Stimulated activated CD4-positive, alpha-beta T cell treated with anti-CD3 and anti-CD28 coated beads, TNF-alpha, amount 100 ng/mL, for 48 hours (primary cell): ENCODE measurements at places on chromosomes 4 and X.

- no peak for DNase-seq
These were observed 46.5 kb downstream of the ANAPC4 start for GRCh38 chr4:25423548-25423947.

DNA sequence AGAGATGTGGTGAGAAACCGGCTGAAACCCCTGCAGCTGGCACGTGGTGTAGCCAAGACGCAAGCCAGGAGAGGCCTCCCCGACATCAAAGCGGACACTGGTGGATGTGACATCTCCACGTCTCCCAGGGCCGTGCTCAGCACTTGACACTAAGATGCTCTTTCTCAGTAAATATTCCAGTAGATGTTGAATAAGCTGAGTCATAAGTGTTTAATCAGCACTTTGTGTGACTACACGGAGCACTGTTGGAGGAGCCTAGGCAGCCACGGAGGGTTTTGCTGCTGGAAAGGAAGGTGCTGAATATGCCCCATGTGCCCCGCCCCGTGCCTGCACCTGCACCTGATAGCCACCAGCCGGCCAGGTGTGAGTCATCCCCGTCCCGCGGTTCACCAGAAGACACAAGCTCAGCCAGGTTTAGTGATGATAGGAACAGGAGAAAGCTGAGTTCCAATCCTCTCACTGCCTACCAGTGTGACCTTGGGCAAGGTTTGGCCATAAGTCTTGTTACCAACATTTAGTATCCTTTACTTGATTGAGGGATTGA lies 29.0 kb upstream of the C4orf50 start:
- no peak for DNase-seq

DNA sequence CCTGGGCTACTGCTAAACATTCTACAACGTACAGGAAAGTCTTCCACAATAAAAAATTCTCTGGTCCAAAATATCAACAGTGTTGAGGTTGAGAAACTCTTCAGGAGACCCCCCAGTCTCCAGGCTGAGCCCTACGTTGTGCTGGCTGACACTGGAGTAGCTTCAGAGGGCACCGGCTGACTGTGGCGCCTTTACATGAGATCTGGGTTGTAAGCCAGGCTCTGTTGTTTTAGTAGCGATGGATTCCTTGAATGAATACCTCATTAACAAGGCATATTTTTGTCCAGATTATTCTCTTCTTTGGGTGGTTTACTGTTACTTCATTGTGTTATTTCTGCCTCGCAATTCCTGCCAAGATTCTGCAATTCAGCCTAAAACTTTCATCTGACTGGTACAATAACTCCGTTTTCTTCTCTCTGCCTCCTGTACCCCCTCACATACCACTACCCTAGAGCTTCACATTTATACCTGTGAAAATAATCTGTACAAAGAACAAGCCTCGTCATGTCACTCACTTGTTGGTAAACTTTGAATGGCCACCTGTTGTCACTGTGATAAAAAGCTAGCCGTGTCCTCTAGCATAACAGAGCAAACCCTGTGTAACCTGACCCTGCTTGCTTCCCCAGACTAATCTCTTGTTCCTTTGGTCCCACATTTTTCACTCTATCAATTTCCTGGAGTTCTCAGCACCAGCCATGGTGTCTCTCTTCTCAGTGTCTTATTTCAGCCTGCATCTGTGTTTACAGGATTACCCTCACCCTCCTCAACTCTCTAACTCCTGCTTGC lies 1476.1 kb upstream of the TENM3 start:
- DNase-seq: no peak

GRCh38 chr4:184807256-184807655 lies 18.5 kb downstream of the ACSL1 start:
- no peak for DNase-seq

GRCh38 chr4:76641758-76642157 lies 206.7 kb downstream of the SHROOM3 start:
- DNase-seq: no peak

DNA sequence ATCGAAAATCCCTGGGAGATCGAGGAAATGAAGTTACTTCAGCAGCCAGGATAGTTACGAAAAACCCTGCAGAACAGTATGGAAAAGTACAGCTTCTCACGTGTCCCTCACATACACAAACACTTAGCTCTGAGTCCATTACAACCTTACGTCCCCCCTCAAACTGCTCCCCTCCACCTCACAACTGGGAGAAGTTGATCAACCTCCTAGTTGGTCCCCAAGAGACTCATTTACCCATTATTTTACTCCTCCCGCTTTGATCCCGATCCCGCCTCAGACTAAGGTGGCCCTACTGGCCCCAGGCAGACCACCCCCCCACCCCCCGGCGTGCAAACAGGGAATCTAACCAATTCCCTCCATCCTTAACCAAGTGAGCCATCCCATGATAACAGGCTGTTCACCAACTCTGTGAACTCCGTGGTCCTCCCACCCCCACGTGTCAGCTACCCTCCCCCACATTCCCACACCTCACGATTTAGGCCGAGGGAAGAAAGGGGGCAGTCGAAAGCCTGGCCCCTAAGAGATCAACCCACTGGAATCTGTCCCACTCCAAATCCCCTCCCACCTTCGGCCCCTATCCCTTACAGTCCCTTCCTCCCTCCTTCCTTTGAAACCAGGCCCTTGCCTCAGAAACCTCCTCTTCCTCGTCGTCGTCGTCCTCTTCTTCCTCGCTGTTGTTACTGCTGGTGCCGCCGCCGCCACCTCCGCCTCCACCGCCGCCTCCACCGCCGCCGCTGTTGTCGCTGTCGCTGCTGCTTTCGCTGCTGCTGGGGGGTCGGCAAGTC lies 755 bp downstream of the ANKRD17 start:
- DNase-seq: no peak

DNA sequence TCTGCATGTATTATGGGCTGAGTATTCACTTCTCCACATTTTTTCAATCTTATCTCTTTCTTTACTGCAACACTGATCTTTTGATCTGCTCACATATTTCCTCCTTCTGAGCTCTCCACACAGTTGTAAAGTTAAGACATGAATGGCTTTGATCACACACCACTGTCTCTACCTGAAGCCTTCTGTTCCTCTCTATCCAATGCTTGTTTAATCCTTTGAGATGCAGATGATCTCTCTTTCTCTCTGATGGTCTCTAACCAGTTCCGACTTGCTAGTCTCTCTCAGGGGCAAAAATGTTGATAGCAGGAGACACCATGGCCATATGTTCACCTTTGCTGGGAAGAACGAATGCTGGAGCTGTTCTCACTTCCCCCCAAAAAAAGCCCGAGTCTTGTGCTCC lies 162.4 kb downstream of the UNC5C start:
- no peak for DNase-seq

DNA sequence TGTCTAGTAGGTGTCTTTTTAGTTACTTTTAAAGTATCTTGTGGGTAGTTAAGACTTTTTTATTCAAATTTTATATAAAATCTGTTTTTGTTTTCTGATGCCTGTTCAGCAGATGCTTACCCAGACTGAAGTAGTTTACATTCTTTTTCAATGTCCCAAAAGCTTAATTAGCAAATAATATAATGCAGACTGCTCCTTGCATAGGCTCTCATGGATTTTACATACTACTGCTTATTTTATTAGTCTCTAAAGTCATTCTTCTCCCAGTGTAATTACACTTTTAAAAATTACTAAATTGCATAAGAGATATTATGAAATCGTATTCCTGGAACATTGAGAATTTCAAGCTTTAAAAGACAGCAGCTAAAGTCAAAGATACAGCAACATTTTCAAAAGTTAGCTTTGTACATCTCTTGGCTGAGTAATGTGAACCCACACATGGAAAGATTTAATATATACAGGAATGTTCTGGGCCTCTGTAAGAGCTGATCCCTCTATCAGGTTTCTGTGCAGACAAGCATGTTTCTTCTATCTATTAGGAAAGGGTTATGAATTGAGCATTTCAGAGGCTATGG lies 148.4 kb upstream of the SPRY1 start:
- DNase-seq: no peak

DNA sequence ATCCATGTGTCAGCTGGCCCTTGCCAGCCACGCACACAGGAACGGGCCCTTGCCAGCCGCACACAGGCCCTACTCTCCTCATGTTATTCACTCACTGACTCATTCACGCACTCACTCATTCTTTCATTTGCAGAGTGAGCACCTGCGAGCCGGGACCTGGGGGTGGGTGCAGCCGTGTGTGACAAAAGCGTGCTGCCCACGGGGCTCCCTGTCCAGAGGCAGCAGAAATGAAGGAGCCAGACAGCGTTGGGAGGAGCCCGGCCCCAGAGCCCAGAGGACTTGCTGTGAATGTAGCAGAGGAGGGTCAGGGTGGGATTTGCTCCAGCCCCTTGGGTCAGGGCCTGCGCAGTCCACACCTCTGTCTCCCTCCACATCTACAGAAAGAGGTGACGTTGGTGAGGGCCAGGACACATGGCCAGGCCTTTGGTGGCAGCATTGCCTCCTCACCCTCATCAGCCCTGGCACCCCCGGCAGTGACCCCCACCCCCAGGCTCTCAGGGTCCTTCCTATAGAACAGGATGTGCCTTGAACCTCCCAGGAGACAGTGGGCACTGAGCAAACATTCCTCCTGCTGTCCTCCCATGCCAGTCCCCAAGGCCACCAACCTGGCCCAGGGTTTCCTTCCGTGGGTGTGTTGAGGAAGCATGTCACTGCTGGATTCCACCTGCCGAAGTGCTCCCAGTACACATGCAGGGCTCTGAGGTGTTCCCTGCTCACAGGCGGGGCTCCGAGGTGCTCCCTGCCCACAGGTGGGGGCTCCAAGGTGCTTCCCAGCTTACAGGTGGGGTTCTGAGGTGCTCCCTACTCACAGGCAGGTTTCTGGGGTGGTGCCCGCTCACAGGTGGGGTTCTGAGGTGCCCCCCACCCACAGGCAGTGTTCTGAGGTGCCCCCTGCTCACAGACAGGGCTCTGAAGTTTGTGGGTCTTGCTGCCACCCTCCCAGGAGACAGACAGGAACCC lies 105.7 kb downstream of the HMX1 start:
- DNase-seq: no peak

DNA sequence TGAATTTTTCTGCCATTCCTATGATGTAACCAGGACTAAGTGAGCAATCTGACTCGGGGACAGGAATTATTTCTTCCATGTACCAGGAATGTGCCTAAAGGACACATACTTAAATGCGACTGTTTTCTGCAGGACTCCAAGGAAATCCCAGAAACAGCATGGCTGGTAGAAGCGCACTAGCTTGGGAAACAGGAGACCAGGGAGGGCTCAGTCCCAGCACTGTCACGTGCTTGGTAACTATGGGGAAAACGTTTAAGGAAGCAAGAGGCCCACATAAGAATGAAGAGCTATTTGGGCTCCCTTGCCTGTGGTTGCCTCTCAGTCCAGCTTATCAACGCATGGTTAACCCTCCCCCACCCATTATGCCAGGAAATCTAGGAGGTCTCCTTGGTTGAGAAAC lies 19.6 kb downstream of the MPP1 start:
- DNase-seq: no peak

DNA sequence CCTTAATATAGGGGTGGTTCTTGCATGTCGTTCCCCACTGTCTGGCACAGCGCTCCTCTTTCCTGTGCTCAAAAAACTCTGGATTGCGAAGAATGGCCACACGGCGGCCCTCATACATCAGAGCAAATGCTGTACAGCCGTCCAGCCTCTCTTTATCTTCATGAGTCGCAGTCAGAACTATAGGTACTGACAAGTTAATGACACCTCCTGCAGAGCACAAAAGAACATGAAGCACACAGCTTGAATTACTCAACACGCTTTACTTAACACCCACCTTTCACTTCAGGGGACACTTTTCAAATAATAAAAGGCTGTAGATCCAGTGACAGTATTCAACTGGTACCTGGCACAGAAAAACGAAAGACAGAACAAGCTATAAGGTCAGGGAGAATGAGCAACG lies 65.3 kb downstream of the PAPSS1 start:
- DNase-seq: no peak

- DNase-seq: no peak
These were observed 6.7 kb upstream of the PPID start for GRCh38 chr4:158729716-158730559.

- no peak for DNase-seq
These were observed 12.8 kb upstream of the TMSB4X start for GRCh38 chrX:12962041-12962504.

DNA sequence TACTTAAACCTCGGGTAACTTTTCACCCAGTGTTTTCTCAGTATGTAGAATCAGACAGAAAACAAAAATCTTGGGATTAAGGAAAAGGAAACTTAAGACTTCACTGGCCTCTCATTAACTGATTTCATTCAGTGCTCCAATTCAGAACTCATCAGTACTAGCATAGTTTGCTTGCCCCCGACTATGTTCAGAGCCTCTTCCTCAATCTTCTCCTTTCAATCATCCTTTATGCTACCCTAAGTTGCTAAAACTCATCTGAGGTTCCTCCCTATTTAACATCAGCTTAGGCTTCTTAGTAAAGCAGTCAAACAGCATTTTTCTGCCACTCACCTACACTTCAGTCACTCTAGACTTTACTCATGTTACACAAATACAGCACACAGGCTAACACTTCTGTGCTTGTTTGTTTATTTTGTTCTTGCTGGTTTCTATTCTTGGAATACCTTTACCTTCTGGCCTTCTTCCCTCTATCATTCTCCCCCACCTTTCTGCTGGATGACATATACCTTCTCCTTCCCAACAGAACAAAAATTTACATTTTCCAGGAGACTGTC lies 163.0 kb upstream of the TLL1 start:
- DNase-seq: no peak

GRCh38 chr4:64144994-64145393 lies 264.3 kb downstream of the TECRL start:
- DNase-seq: no peak

DNA sequence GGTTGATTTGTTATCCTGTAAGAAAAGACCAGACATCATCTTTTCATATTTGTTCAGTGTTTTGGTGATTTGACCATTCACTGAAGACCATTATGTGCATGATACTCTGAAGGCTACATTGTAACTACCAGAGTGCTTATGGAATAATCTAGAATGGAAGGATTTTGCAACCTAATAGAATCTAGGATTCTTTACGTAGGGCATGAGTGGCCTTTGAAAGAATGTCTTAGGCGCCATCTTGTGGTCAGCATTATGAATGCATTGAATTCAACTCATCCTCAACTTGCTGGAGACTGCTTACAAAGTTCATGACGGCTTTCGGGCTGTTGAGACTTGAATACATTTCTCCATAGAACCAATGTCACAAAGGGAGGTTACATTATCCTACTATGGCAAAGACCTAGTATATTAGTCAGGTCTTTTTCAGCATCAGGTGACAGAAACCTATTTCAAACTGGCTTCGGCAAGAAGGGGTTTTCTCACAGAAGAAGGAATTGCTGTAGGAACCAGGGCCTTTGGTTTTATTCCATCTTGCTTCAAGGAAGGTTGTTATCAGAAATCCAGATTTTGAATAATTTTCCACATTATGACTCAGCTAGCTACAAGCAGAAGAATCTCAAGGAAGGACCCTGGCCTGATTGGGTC lies 104.1 kb downstream of the GPAT3 start:
- DNase-seq: no peak

GRCh38 chr4:118918388-118918787 lies 29.7 kb downstream of the SYNPO2 start:
- DNase-seq: no peak

DNA sequence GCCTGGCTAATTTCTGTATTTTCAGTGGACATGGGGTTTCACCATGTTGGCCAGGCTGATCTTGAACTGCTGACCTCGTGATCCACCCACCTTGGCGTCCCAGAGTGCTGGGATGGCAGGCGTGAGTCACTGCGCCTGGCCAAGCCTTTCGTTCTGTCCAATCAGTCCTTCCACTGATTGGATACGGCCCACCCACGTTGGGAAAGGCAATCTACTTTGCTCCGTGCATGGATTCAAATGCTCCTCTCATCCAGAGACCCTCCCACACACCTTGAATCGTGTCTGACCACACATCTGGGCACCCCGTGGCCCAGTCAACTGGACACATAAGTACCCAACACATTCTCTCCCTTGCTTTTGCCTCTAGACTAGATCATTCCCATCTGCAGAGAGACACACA lies 74.9 kb downstream of the CRLF2 start:
- DNase-seq: no peak
